ENCODE measurements at places on chromosomes 16 and 17. TPM values are rescaled to one million over a fixed set of nuclear protein-coding genes. Genes with fewer than 3 reads are reported as not detected.

The KCNH4 gene
- 0.06 TPM for polyA plus RNA-seq

The MYO15A gene
- 0.56 TPM for polyA plus RNA-seq

The FBXO39 gene
- 0.04 TPM for polyA plus RNA-seq

The MT3 gene
- polyA plus RNA-seq, result not detected

The CACNB1 gene
- polyA plus RNA-seq, result 0.13 TPM

The ZNF19 gene
- polyA plus RNA-seq, result 0.41 TPM

The GLTPD2 gene
- 0.27 TPM for polyA plus RNA-seq

The TRAPPC1 gene
- 297 TPM for polyA plus RNA-seq

The KRT33B gene
- polyA plus RNA-seq, result not detected

The KAT2A gene
- polyA plus RNA-seq, result 68.7 TPM

DNA sequence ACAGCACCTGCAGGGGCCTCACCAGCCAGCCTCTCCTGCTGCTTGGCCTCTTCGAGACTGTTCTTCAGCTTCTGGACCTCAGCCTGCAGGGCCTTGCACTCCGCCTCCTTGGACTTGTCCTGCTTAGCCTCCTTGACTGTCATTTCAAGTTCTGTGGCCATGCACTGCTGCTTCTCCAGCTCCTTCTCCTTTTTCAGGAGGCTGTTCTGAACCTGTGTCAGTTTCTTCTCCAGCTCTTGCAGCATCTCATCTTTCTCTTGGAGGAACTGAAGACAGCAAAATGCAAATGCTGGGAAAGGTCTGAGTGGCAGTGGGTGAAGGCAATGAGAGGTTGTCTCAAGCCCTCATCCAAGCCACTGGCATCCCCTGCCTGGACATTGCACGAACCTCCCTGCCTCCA is 39.1 kb downstream of the DHX38 start:
- DNase-seq, result no peak
- H3K27me3 ChIP-seq, result no peaks in the 10 kb centered on the region
- H3K4me3 ChIP-seq, result no peak overlapping the region
- peaks cover 6% of the 10 kb centered on the region for H3K36me3 ChIP-seq
- H3K4me1 ChIP-seq, result no peaks in the 10 kb centered on the region
- no peak overlapping the region for H3K27ac ChIP-seq

DNA sequence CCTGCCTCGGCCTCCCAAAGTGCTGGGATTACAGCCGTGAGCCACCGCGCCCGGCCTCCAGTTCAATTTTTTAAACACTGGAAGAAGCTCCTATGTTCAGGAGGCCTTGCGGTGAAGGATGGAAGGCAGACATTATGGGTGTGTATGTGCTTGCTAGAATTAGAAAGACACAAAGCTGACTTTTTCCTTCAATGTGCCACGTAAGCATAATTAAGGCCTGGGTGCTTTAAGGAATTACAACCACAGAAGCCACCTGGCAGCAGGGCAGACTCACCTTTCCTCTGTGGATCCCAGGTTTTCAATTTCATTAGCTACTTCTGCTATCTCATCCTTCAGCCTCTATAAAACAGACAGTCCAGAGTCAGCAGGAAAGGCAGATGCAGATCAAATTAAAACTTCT is 74.2 kb downstream of the CYTH1 start:
- peaks cover 8% of the 10 kb centered on the region for H3K4me1 ChIP-seq
- DNase-seq, result no peak
- no peak overlapping the region for H3K4me3 ChIP-seq
- peaks cover 73% of the 10 kb centered on the region for H3K36me3 ChIP-seq

GRCh38 chr17:43363181-43363925 is 35.4 kb upstream of the ARL4D start:
- peak; percentile 34 for DNase-seq
- H3K4me1 ChIP-seq, result peaks cover 31% of the 10 kb centered on the region
- no peaks in the 10 kb centered on the region for H3K36me3 ChIP-seq

DNA sequence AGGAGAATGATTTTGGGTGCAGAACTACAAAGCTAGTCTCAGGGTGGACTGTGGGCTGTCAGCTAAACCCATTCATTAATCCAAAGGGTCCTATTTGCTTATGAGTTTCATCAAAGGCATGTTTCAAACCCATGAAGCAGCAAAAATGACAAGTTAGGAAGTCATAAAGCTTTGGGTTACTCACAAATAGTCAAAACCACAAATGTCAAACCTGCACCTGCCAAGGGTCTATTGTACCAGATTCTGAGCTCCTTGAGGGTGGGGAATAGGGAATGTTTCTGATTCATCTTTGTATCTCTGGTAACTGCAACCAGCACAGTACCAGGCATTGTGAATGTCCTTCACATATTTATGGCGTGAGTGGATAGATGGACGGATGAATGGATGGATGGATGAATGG is 317.7 kb downstream of the MAF start:
- no peak overlapping the region for H3K4me3 ChIP-seq
- peaks cover 2% of the 10 kb centered on the region for H3K27me3 ChIP-seq
- no peak overlapping the region for H3K27ac ChIP-seq

DNA sequence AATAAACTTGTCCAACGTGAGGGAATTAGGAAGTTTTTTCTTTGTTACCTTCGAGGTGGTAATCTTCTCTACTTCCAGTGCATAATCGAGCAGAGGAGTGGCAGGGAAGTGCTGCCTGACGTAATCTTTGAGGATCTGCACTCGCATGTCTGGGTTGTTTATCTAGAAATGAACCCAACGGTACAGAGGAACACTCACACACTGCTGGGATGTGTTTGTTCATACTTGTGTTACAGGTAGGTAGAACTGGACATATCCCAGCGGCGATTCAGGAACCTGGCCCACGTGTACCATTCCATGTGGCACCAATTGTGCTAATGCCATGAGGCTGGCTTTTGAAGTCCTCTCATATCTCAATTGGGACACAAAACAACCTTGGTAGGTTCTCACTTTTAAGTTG is 4.2 kb upstream of the KLHL11 start:
- no peaks in the 10 kb centered on the region for H3K27me3 ChIP-seq
- no peak overlapping the region for H3K27ac ChIP-seq
- no peak overlapping the region for H3K4me3 ChIP-seq
- H3K4me1 ChIP-seq, result peaks cover 5% of the 10 kb centered on the region

GRCh38 chr17:34236281-34236892 is 18.7 kb upstream of the CCL2 start:
- H3K4me1 ChIP-seq, result peaks cover 71% of the 10 kb centered on the region
- DNase-seq, result peak; percentile 56
- no peaks in the 10 kb centered on the region for H3K27me3 ChIP-seq
- H3K27ac ChIP-seq, result no peak overlapping the region
- no peak overlapping the region for H3K4me3 ChIP-seq

DNA sequence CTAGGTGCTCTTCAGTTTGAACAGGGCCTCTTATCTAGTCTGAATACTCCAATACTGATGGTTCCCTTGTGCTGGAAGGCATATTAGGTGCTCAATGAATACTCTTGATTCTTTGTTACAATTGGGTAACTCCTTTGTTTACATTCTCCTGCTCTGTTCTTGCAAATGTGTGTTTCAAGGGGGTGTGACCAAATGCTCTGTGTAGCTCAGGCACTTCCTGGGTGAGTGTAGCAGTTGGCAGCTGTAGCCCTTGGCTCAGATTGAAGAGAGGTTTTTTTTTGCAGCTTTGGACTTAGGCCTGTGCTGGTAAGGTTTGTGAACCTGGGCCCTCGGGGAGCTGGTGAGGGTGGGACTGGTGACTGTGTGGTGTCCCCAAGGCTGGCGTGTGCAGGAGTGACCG is 20.2 kb downstream of the TBCD start:
- no peak overlapping the region for H3K4me3 ChIP-seq
- no peaks in the 10 kb centered on the region for H3K27me3 ChIP-seq
- H3K27ac ChIP-seq, result no peak overlapping the region
- no peaks in the 10 kb centered on the region for H3K4me1 ChIP-seq
- peaks cover 18% of the 10 kb centered on the region for H3K36me3 ChIP-seq

GRCh38 chr17:4448197-4448980 is 14.6 kb downstream of the SPNS3 start:
- H3K36me3 ChIP-seq, result peaks cover 34% of the 10 kb centered on the region
- H3K4me1 ChIP-seq, result peaks cover 16% of the 10 kb centered on the region
- no peak for DNase-seq
- H3K4me3 ChIP-seq, result no peak overlapping the region
- no peaks in the 10 kb centered on the region for H3K27me3 ChIP-seq

GRCh38 chr17:43661699-43662412 is at the start of gene MEOX1:
MEOX1 (minus strand) TSS chr17:43661922; CDS start chr17:43661534, 388 bp downstream.
- no peak within 1 kb of the TSS for H3K27ac ChIP-seq
- no peaks in the 10 kb centered on the region for H3K27me3 ChIP-seq
- H3K4me3 ChIP-seq, result no peak within 1 kb of the TSS
- no peak for DNase-seq
- no peaks in the 10 kb centered on the region for H3K36me3 ChIP-seq
- H3K4me1 ChIP-seq, result peaks cover 12% of the 10 kb centered on the region

- H3K36me3 ChIP-seq, result no peaks in the 10 kb centered on the region
- no peaks in the 10 kb centered on the region for H3K27me3 ChIP-seq
These were observed 116.3 kb downstream of the IRX5 start for GRCh38 chr16:55046916-55047315.

DNA sequence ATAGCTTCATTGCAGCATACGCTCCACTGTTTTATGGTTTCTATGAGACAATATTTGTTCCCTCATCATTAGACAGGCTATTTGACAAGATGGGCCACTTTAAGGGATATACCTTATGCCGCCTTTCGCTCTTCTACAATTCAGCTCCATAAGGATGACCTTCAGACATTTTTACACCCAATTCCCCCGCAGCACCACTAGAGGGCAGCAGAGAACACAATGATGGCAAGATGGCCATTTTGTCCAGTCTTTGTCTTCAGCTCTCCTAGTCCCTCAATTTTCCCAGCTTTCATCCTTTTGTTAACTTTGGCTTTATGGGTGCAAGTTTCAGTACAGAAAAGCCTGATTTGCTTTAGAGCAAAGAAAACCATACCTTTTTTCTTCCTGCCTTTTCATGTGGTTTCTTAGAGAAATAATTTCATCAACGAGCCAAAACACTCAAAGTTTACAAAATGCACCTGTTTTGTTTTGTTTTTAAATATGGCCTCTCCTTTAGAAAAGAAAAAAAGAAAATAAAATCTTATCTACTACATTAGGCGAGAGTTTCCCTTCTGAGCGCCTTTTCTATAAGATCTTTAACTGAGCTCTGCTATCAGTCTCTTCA is 355.3 kb downstream of the TOX3 start:
- H3K4me3 ChIP-seq, result no peak overlapping the region
- no peaks in the 10 kb centered on the region for H3K27me3 ChIP-seq
- H3K36me3 ChIP-seq, result no peaks in the 10 kb centered on the region
- H3K27ac ChIP-seq, result no peak overlapping the region

DNA sequence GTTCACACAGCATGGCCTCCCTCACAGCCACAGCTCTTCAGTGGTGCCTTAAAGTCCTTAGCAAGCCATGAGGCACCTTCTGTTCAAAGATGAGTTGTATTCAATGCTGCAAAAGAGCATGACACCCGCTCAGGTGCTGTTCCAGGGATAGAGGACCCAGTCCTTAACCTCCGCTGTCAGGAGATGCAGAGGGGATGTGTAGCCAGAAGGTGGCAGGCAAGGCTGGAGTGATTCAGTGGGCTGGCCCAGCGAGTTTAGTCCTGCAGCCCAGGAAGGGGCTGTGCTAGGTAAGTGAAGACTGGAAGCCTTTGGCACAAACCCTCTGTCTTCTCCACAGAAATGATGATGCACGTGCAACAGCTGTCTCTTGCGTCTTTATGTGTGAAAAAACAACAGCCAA is 25.0 kb upstream of the ADAM11 start:
- no peak overlapping the region for H3K4me3 ChIP-seq
- H3K36me3 ChIP-seq, result peaks cover 17% of the 10 kb centered on the region
- no peaks in the 10 kb centered on the region for H3K27me3 ChIP-seq
- no peak for DNase-seq

DNA sequence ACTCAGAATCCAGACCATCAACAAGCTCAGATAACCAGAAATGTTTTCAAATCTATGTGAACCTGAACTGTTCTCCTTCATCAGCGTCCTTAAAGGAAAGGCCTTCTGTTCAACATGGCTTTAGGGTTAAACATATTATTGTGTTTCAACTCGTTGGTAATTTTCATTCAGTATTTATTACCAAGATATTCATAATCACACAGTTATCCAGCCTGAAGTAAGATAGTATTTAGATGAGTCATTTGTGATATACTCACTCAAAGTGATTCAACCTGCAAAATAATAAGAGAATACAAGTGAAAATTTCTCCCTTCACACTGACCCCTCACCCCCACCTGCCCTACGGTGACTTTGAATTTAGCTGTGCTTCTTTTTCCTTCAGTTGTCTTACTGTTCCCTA is 3.0 kb downstream of the CYLD start:
- peak overlapping the region; percentile 99 for H3K27ac ChIP-seq
- H3K27me3 ChIP-seq, result no peaks in the 10 kb centered on the region
- H3K4me3 ChIP-seq, result no peak overlapping the region
- peaks cover 52% of the 10 kb centered on the region for H3K4me1 ChIP-seq
- H3K36me3 ChIP-seq, result peaks cover 35% of the 10 kb centered on the region

- H3K27me3 ChIP-seq, result no peaks in the 10 kb centered on the region
- no peaks in the 10 kb centered on the region for H3K36me3 ChIP-seq
- peaks cover 56% of the 10 kb centered on the region for H3K4me1 ChIP-seq
- H3K4me3 ChIP-seq, result no peak overlapping the region
These were observed 40.6 kb upstream of the LITAF start for GRCh38 chr16:11627292-11627663.

GRCh38 chr17:79981090-79981489 is 54.6 kb downstream of the TBC1D16 start:
- no peak overlapping the region for H3K4me3 ChIP-seq
- H3K36me3 ChIP-seq, result no peaks in the 10 kb centered on the region
- no peaks in the 10 kb centered on the region for H3K27me3 ChIP-seq
- no peaks in the 10 kb centered on the region for H3K4me1 ChIP-seq
- H3K27ac ChIP-seq, result no peak overlapping the region
- DNase-seq, result no peak

- DNase-seq, result no peak
- H3K36me3 ChIP-seq, result peaks cover 4% of the 10 kb centered on the region
- no peak overlapping the region for H3K27ac ChIP-seq
- H3K4me3 ChIP-seq, result no peak overlapping the region
These were observed 668 bp downstream of the MMP15 start for GRCh38 chr16:58026139-58026704.

DNA sequence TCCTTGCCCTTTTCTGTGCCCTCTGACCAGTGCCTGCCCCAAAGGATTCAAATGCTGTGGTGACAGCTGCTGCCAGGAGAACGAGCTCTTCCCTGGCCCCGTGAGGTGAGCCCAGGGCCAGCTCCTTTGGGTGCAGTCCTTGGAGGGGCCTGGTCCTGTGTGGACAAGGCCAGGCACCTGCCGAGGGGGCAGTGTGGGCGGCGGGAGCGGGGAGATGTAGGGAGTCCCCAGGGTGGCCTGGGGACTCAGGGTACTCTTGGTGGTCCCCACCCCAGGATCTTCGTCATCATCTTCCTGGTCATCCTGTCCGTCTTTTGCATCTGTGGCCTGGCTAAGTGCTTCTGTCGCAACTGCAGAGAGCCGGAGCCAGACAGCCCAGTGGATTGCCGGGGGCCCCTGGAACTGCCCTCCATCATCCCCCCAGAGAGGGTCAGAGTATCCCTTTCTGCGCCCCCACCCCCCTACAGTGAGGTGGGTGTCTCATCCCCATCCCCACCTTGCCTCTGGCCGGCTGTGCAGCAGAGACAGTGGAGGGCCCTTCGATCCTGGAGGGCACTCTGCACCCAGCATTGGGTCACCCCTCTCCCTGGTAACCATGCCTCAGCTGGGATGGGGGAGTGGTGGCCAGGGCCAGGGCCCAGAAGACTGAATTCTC is 4.4 kb downstream of the TMEM92 start:
- no peak for DNase-seq
- no peak overlapping the region for H3K4me3 ChIP-seq
- H3K27ac ChIP-seq, result no peak overlapping the region
- H3K27me3 ChIP-seq, result no peaks in the 10 kb centered on the region
- H3K36me3 ChIP-seq, result peaks cover 7% of the 10 kb centered on the region
- H3K4me1 ChIP-seq, result peaks cover 48% of the 10 kb centered on the region

All from CD14-positive monocyte (primary cell).